ENCODE measurements at places on chromosomes 13 and 19.

DNA sequence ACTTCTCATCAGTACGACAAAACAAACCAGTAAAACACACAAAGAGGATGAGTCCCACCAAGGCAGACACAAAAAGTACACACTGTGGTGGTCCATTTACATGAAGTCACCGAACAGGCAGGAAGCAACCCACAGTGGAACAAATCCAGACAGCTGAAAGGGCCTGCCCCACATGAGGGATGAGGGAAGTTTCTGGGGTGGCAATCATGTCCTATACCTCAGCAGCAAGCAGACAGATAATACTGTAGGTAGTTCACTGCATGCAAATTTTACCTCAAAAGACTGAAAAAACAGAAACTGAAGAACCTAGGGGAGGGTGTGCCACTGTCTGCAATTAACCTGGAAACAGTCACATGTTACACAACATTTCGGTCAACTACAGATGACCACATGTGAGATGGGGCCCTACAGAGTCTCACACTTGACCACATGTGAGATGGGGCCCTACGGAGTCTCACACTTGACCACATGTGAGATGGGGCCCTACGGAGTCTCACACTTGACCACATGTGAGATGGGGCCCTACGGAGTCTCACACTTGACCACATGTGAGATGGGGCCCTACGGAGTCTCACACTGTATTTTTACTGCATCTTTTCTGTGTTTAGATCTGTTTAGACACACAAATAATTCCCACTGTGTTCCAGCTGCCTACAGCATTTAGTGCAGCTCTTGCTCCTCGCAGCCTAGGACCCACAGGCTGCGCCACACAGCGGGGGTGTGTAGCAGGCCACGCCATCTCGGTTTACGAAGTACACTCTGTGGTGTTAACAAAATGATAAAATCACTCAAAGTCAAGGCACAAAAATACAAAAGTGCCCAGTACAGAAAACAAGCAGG is 22.2 kb downstream of the PCID2 start:
- DNase-seq, result no peak

- peak; percentile 86 for DNase-seq
Measured at GRCh38 chr19:10580979-10581631, 6.0 kb downstream of the AP1M2 start.

- DNase-seq, result no peak
Measured at GRCh38 chr13:30882026-30882850, 23.8 kb upstream of the MEDAG start.

DNA sequence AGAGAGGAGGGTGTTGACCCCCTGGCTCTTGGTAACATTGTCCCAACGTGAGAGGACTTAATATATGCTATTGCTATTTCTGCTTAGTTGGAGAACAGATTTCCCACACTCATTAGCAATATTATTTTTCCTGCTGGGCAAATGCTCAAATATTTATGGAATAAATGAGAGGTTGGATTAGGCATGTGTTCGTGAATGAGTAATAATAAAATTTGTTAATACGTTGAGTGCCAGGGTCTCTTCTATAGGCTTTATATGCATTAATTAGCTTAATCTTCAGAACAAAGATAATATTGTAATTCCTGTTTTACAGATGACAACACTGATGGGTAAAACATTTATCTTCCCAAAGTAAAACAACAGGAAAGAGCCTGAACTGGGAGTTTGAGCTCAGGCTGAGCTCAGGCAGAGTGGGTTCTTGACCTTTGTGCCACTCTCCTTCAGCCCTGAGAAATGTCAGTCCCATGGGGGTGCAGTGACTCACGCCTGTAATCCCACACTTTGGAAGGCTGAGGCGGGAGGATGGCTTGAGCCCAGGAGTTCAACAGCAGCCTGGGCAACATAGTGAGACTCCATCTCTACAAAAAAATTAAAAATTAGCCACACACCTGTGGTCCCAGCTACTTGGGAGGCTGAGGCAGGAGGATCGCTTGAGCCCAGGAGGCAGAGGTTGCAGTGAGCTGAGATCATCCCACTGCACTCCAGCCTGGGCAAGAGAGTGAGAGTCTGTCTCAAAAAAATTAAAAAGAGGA is 1.2 kb downstream of the ZNF233 start:
- no peak for DNase-seq

- DNase-seq, result no peak
Measured at GRCh38 chr19:58181902-58182576, 822 bp upstream of the ZNF274 start.

DNA sequence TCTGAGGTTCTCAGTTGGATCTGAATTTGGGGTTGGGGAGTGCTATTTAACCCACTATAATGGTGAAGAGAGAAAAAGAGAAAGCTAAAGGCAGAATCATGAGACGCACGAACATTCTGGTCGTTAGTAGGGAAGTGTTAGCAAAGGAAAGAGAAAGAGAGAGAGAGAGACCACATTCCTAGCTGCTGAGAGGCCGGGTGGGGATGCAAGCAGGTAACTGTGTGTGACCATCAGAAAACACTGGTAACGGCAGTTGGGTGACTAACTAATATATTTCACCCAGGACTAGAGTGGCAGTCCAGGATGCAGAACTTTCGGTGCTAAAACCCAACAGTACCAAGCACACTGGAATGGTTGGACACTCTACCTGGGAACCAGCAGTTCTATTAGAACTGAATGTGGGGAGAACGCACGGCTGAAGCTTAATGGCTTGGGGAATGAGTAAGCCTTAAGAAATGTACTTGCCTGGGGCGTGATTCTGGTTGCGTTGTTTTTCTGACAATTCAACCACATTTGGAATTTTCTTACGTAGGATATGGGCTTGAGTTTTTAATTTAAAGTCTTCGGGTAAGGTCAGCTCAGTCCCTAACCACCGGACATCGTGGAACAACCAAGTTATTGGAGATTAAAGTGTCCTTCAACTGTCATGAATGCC is 130.2 kb downstream of the DNAJC15 start:
- DNase-seq, result no peak

DNA sequence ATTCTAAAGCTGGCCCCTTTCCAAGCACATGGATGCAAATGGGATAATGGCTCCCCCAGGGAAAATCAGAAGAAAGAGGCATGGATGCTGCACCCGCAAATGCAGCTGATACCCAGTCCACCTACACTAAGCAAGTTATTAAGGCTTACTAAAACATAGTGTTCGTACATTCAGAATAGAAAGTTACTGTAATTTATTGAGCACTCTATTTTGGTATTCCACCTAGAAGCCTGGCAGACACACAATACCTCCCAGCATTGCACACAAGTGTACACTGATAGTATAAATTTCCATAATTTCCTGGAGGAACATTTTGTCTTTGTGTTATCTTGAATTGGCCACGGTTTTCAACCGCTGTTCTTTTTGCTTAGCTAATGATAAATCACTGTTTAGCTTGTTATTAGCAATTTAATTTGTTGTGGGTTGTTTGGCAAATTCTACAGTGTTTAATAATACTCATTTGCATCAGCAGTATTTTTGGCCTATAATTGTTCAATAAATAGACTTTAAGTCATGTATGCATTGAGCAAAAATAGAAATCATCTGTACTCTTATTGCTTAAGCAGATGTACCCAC is 94.5 kb upstream of the MRI1 start:
- DNase-seq, result no peak

DNA sequence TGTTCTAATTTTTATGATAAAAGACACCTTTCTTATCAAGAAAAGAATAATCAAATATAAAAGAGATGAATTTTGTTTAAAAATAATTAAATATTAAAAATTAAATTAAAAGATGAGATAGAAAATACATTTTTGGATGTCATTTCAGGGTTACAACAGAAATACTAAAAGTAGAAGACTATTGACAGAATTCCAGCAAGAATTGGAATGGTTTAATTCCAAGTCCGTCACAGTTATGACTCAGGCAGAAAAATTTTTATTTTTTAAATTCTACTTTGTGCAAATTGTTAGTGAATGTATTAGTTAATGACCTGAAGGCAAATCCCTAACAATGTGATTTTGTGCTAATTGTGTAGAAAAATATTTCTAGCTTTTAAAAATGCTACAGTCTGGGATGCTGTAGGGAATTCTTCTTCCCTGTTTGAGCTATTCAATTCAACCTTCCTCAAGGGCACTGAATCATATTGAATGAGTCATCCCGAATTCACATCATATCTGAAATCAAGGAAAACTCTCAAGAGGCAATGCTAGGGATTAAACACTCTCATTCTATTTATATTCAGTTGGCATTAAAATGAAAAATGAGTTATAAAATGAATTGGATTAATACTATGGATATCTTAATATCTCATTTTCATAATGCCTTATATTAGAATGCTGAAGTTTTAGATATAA is 633.5 kb upstream of the ATXN8OS start:
- no peak for DNase-seq

GRCh38 chr13:46683676-46684260 is 113.2 kb downstream of the ESD start:
- no peak for DNase-seq

DNA sequence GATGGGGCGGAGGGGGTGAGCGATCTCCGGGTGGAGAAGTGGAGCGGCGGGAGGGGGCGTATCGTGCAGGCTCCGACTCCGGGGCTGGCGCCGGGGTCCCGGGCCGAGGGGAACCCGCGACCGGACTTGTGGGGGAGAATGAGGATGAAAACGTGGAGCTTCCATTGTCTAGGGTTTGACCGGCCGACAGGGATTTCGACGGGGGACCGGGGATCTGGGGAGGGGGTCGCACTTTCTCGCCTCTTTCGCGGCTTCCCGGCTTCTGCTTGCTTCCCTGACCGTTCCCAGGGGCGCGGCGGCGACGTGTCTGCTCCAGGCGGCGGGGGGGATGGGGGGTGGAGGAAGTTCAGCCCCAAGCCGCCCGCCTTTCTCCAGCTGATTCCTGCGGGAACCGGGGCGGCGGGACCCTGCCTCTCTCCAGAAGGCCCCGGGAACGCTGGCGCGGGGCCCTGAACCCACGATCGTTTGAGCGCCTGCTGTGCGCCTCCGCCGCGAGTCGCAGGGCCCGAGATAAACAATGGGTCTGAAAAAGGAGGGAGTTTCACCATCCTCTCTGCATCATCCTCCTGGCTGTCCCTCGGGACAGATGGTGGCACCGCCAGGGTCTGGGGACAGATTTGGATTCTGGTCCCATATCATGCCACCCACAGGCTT is 790 bp downstream of the TPM4 start:
- no peak for DNase-seq

- peak; percentile 23 for DNase-seq
Measured at GRCh38 chr19:3575260-3575741, 2.6 kb downstream of the HMG20B start.

DNA sequence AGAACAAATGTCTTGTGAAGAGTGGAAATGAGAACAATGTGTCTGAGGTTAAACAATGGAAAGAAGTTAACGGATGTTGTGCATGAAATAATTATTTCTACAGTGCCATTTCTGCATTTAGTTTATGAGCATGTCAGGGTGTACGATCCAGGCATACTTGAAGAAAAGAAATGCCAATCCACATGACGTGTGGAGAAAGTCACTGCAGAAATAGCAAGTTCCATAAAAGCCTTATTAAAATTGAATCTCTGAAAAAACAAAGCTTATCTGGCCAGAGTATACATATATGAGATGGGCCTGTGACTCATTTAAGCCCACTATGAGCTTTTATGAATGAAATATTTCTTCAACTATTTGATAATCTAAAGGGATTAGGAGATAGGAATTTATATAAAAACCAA is 426.1 kb downstream of the EFNB2 start:
- DNase-seq, result no peak

Data from SHP77 treated with DMSO at 0.1 percent for 48 hours (cell line).